ENCODE measurements at places on chromosomes 1 and 21. TPM values are rescaled to one million over a fixed set of nuclear protein-coding genes. Genes with fewer than 3 reads are reported as not detected.
A peak's percentile ranks its signal among the peaks of the same experiment; 100 is the strongest.

DNA sequence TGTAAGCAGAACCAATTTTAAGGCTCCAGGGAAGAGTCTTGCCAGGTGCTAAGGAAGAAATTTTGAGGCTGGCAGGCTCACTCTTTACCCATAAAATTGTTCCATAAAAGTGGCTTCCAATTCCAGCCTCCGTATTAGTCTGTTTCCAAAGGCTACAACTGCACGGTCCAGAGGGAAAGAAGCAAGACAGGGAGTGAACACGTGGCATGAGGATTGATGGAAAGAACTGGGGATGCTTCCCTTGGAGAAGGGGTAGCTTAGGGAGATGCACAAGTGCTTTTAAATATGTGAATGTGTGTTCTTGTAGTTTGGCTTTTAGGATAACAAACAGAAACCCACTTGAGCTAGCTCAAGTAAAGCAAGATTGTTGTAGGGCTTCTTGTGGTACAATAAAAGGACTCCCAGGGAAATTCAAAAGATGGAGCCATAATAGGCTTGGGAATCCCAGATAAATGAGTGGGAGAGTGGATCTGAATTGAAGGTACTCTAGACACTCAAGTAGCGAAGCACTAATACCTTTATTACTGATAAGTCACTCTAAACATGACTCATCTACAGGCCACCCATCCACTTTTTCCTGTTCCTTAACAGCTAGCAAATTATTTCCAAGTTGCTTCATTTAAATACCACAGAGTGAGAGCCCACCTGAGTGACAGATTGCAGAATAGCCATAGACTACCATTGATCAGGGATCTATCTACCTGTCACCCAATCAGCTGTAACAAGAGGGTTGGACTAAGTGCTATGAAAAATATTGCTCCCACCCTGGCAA, 34.8 kb upstream of the NPL start:
- H3K36me3 ChIP-seq = no peaks in the 10 kb centered on the region
- H3K27ac ChIP-seq = no peak overlapping the region
- H3K27me3 ChIP-seq = no peaks in the 10 kb centered on the region
- no peaks in the 10 kb centered on the region for H3K4me1 ChIP-seq
- no peak for DNase-seq

DNA sequence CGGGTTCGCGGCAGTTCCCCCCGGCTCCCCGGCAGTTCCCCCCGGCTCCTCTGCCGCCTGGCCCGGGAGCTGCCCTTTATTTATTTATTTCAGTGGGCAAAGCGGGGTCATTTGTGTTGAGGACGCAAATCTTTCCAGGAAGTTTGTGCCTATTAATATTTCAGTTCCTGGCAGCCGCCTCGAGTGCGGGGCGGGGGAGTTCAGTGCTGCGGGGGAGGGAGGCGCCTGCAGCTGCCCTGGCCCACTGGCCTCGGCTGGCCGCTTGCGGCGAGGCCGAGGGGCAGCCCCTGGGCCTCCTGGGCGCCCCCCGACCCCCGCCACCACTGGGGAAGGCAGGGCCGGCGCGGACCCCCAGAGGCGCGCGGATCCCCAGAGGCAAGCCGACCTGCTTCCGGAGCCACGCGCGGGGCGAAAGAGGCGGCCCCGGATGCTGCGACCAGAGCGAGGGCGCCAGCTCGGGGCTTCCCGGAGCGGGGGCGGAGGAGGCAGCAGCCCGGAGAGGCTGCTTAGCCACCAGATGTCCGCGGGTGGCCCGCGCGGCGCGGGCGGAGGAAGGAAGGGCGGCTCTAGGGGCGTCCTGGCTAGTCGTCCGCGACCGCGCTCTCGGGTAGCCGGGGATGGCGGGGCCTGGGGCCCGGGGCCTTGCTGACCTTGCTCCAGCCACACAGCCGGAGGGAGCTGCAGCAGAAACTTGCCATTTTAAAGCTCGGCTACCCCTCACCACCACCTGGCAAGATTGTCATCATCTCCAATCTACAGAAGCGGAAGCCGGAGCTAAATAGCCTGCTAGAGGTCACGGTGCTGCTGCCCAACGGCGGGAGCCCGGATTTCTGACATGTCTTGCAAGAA, 48.0 kb downstream of the H3-3A start:
- H3K27ac ChIP-seq = peak overlapping the region; percentile 26
- peak overlapping the region; percentile 72 for H3K4me3 ChIP-seq
- DNase-seq = no peak
- no peaks in the 10 kb centered on the region for H3K36me3 ChIP-seq
- H3K27me3 ChIP-seq = peaks cover 16% of the 10 kb centered on the region

DNA sequence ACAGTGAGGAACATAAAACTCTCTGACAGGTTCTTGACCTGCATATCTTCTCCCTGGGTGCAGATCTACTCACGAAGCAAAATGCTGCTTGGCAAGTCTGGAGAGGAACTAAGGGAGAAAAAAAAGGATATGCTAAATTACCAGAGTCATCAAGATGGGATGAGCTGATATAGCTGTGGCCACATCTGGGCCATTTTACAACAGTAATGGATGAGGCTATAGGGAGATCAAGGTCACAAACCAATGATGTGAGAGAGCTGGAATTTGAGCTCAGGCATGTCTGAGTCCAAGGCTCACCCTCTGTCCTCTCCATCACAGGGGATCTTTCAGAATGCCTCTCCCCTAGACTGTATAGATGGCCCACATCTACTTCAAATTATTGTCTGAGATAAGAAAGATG, 26.2 kb downstream of the ZMYND12 start:
- DNase-seq = peak; percentile 31
- peaks cover 42% of the 10 kb centered on the region for H3K4me1 ChIP-seq
- no peaks in the 10 kb centered on the region for H3K27me3 ChIP-seq

The MYOM3 gene
- total RNA-seq = 16.5 TPM

DNA sequence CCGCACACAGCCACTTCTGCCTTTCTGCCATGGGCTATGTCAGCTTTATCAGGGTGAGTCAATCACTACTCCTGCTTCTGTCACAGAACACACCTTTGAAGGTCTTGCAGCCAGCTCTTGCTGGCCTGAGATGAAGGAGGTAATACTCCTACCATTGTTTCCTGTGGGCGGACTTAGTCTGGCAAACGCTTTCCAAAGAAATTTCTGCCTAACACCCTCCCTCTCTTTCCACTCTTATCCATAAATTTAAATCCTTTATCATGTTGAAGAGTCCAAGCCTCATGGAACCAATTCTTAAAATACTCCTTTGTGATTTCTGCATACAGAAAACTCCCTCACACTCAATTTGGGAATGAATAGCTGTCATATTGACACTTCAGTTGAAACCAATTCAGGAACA, 633.1 kb upstream of the CHRM3 start:
- H3K4me1 ChIP-seq = no peaks in the 10 kb centered on the region
- no peaks in the 10 kb centered on the region for H3K27me3 ChIP-seq
- no peaks in the 10 kb centered on the region for H3K36me3 ChIP-seq
- H3K27ac ChIP-seq = no peak overlapping the region
- no peak overlapping the region for H3K4me3 ChIP-seq
- no peak for DNase-seq

The GUCA2B gene
- not detected for total RNA-seq

DNA sequence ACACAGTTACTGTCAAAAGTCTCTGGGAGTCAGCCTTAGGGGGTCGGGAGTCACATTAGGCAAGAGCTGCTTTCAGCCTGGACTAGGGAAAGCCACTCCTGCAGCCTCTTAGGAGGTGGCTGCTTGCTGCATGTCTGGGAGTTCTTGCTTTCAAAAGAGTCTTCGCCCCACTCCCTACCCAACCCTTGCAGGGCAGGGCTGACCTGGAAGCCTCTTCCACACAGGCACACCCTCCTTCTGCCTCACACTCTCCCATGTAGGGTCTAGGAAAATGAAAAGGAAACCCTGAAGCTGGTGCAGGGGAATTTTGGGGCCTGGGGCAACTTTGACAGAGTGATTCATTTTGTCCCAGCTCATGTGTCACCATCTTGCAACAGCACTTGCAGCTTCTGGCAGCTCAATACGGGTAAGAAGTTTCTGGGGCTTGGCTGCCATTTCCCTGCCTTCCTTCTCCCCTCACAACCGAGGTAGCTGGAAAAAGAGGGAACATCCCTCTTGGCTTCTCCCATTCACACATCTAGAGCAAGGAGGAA, 37.3 kb downstream of the KCND3 start:
- no peak overlapping the region for H3K27ac ChIP-seq
- DNase-seq = no peak
- H3K4me3 ChIP-seq = no peak overlapping the region
- H3K36me3 ChIP-seq = no peaks in the 10 kb centered on the region
- 0 out of 3 replicates have a peak, but pooled peaks cover 12% of the 10 kb centered on the region for H3K27me3 ChIP-seq

DNA sequence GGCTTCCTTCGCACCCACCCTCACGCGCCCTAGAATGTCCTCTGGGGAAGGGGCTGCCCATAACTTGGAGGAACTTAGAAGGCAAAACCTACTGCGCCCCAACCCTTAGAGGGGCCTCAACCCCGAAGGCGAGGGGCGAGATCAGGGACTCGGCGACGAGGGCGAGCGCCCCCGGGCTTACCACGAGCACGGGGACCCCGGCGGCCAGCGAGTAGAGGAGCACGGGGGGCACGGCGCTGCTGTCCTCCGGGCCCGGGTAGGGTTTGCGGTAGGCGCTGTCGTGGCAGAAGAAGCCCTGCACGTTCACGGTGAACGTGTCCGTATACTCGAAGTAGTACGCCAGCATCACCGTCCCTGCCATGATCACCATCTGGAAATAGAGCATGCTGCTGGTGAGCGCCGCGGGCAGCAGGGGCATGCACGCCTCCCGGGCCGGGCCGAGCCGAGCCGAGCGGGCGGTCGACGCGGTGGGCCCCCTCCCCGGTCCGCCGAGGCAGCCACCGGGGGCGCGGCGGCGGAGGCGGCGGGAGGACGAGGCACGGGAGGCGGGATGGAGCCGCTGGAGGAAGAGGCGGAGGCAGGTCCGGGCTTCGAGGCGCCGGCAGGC, 304 bp downstream of the PLPPR5 start:
- no peak overlapping the region for H3K27ac ChIP-seq
- no peak for DNase-seq
- no peaks in the 10 kb centered on the region for H3K36me3 ChIP-seq

GRCh38 chr1:179012038-179012437, 13.7 kb upstream of the FAM20B start:
- DNase-seq = no peak
- peaks cover 18% of the 10 kb centered on the region for H3K4me1 ChIP-seq
- no peak overlapping the region for H3K27ac ChIP-seq
- H3K27me3 ChIP-seq = no peaks in the 10 kb centered on the region
- H3K4me3 ChIP-seq = no peak overlapping the region

GRCh38 chr1:56646611-56647010, 1.5 kb downstream of the PRKAA2 start:
- H3K36me3 ChIP-seq = no peaks in the 10 kb centered on the region
- peak overlapping the region; percentile 78 for H3K27ac ChIP-seq
- DNase-seq = no peak
- peaks cover 41% of the 10 kb centered on the region for H3K4me1 ChIP-seq

The RAB25 gene
- total RNA-seq = 0.20 TPM

DNA sequence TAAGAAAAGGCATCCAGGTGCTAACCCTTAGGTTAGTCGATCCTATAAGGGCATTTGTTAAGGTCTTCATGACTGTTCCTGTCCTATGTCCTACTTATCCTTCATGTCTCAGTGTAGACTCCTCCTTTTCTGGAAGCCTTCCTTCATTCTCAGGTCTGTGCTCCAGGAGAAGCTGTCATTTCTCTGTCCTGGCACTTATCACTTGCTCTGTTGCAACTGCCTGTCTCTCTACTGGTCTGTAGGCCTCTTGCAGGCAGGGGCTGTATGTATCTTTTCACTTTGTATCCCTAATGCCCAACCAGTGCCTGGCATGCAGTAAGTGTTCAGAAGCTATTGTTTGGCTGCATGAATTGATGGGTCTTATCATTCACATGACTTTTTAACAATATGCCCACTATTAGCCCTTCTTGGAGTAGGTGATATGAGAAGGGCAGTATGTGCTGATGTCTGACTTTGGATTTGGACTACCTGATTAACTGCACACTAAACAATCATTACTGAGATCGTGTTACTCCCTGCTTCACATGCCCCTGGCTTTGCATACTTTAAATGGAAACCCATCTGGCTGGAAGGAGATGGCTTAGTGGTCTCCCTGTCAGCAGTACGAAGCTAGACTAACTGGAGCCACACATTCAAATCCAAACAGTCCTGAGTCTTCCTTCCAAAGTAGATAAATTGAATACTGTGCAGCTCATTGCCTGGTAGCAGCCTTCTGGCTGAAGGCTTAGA, 88.8 kb downstream of the RGL1 start:
- H3K4me1 ChIP-seq = peaks cover 23% of the 10 kb centered on the region
- H3K27me3 ChIP-seq = no peaks in the 10 kb centered on the region
- peaks cover 8% of the 10 kb centered on the region for H3K36me3 ChIP-seq
- H3K27ac ChIP-seq = no peak overlapping the region
- DNase-seq = no peak

DNA sequence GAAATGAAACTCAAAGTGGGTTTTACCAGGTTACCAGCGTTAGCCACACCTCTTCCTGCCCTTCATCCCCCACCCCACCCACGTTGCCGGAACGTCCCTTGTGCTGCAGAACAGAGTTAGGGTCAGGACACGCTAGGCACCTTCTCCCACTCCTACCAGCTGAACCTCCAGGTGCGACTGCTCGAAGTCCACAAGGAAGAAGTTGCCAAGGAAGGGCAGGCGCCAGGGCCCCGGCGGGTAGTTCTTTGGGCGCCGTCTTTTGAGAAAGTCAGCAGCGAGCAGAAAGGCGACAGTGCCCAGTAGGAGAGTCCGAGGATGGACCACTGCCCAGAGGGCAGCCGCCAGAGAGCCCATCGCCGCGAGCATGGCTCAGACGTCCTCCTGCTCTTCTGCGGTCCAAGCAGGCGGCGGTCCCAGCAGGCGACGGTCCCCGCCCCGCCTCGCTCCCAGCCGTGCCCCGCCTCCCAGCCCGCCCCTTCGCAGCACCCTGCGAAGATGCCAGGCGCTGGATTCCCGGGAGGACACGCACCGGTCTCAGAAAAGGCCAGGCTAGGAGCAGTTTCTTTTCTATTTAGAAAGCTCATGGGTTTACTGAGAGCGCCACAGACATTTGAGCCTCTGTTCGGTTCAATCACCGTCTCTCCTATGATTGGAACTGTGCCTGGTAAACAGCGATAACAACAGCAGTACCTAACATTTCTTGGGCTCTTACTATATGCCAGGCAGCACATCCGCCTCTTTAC, at the start of gene CYP2J2:
TSS of gene CYP2J2 (minus strand) at position 393 of the 743 bp plus-strand sequence. CDS start at position 366, 27 bp downstream.
- peak within 1 kb of the TSS; percentile 62 for H3K27ac ChIP-seq
- DNase-seq = no peak
- H3K4me3 ChIP-seq = peak within 1 kb of the TSS; percentile 76
- H3K4me1 ChIP-seq = peaks cover 37% of the 10 kb centered on the region
- no peaks in the 10 kb centered on the region for H3K36me3 ChIP-seq
- no peaks in the 10 kb centered on the region for H3K27me3 ChIP-seq
